ENCODE measurements at places on chromosomes 1 and 21.
A peak's percentile ranks its signal among the peaks of the same experiment; 100 is the strongest.

- no peak for DNase-seq
These were observed 24.8 kb downstream of the S1PR1 start for GRCh38 chr1:101261623-101262022.

GRCh38 chr21:34933609-34934335, 115.3 kb downstream of the RUNX1 start:
- DNase-seq: no peak

DNA sequence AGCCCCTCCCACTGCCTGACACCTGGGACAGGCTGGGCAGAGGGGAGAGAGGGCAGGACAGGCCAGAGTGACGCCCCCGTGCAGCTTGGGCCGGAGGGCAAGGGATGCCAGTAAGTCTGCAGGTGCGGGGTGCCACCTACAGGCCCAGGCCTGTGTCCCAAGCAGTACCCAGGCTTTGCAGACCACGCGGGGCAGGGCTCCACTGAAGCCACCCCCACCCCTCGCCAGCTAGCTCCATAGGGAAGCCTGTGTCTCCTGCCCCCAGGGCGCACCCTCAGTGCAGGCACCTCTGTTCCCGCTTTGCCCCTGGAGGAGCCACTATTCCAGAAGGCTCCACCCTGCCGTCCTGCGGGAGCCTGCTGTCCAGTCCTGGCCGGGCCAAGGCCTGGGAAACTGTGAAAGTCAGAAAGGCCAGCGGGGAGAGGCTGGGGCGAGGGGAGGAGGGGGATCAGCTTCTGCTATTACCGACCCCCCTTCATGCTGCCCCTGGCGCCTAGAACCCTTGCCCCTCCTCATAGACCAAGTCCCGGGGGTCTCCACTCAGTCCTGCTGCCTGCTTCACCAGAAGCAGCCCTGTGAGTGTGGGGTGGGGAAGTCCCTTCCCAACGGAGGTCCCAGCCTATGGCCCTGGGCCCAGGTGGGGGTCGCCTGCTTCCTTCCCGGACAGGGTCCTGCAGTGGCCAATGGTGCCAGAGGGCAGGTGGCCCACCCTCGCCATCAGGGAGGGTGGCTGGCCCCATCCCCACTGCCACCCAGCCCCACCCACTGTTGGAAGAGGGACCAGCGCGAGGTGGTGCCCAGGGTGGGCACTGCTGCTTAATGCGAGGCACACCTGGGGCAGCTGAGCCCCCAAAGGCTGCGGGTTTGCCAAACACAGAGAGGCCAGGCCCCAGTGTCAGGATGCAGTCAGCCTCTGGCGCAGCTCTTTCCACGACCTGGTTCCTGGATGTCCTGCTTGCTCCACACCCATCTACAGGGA, 54.4 kb downstream of the KCNAB2 start:
- DNase-seq: no peak

GRCh38 chr1:239600588-239600987, 214.2 kb downstream of the CHRM3 start:
- DNase-seq: no peak

- DNase-seq: peak; percentile 69
These were observed 6.3 kb downstream of the C1orf53 start for GRCh38 chr1:197908716-197909220.

GRCh38 chr1:177561436-177561835, 390.7 kb downstream of the BRINP2 start:
- no peak for DNase-seq

- DNase-seq: no peak
These were observed 16.6 kb downstream of the OBSCN start for GRCh38 chr1:228224198-228225164.

DNA sequence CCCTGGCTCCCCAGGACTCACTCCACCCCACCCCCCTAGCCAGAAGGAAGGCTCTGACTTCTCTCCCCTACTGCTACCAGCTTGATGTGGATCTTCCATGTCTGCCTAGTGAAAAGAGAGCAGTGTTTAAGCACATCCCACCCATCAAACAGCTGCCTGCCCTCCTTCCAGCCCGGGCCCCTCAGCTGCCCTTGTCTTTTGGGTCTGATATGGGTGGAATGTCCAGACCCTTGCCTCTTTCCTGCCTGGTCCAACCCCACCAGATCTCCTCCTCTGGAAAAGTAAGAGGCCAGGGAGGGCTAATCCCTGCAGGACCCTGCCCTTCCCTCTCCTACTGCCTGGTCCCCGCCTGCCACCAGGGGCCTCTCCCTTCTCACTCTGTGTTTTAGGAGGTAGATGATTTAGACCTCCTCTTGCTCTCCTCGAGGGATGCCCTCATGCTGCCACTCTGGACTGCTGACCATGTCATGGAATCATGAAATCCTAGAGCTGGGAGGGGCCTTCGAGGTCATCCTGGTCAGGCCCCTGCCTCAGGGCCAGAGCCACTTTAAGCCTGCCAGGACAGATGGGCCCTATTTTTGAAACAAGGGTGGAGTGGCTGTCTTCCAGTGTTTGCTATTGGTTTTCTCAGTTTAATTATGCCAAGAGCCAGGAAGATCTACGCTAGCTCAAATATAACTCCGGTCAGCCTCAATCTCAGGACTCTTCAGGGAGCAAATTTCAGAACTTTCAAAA, 15.8 kb upstream of the HSPG2 start:
- peak; percentile 26 for DNase-seq

GRCh38 chr21:41953831-41954653, at the start of gene C2CD2:
Gene C2CD2 (minus strand): TSS chr21:41954018. CDS start chr21:41953648, 370 bp downstream.
- peak; percentile 78 for DNase-seq

GRCh38 chr1:198696211-198696610, 57.4 kb downstream of the PTPRC start:
- DNase-seq: no peak

GRCh38 chr21:42564561-42564971, 50.9 kb downstream of the SLC37A1 start:
- DNase-seq: no peak

- no peak for DNase-seq
These were observed 18.1 kb downstream of the ATP1A1 start for GRCh38 chr1:116391185-116391584.

DNA sequence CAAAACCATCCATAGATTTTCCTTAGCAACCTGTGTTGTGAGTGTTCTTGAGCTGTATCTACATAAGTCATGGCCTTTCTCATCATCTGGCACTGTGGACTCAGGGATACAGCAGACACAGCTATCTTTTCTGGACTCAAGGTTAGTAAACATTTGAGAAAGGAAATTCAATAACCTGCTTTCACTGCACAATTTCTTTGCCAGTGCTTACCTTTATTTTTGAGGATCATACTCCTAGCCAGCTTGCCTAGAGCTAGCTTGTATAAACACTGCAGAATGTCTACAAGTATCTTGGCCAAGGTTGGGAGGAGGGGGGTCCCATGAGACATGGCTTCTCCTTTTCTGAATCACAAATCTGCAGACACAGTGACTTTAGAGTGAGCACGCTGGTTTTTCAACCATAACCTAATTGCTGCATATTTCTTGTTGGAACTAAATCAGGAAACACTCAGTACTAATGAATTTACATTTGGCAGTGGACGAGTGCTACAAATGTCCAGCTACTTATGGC, 27.2 kb downstream of the ADAMTS5 start:
- DNase-seq: no peak

DNA sequence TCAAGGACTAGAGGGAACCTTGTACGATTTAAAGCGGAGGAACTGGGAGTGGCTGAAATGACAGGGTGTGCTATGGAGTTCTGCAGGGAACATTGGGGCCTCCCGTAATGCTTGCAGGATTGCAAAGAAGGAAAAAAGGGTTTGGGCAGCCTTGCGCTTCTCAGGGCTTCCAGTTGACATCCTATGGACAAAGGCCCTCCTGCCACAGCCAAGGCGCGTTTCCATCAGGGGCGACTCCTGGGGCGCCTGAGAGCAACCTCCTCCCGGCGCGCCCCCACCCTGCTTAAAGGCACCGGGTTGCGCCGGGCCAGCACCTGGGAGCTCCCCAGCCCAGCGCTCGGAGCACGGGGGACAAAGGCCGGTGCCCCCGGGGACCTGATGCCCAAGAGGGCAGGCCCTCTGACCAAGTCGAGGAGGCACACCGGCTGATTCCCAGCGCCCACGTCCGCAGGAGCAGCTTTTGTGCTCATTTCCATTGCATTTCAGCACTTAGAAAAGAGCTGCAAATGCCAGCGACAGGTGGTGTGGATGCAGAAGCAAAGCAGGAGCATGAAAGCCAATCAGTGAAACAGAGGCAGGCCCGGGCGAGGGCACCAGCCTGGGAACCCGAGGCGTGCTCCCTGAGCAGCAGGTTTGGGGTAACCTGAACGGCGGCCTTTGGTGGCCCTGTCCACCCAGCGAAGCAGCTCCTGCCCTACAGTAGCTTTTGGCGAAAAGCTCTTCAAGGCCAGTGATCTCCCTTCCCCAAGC, 17.6 kb upstream of the RNF187 start:
- DNase-seq: peak; percentile 58

- DNase-seq: no peak
These were observed 64.0 kb downstream of the PRDM2 start for GRCh38 chr1:13763991-13764390.

DNA sequence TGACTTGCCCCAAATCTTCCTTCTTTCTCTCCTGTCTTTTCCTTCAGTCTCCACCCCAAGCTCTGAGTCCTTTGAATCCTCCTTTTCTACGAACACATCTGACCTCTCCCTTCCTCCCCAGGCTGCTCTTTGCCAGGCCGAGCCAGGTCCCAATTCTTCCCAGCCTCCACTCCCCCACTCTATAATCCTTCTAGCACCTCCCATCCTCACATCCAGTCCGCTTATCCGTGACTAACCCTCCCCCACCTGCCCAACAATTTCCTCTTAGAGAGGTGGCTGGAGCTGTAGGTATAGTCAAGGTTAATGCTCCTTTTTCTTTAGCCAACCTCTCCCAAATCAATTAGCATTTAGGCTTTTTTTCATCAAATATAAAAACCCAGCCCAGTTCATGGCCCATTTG, 9.5 kb upstream of the HPDL start:
- no peak for DNase-seq

- DNase-seq: no peak
These were observed 12.7 kb downstream of the TTC3 start for GRCh38 chr21:37085726-37086125.

GRCh38 chr1:99496067-99496466, 149.8 kb upstream of the PALMD start:
- DNase-seq: no peak

GRCh38 chr1:151002051-151002450, 4.7 kb downstream of the MINDY1 start:
- no peak for DNase-seq

DNA sequence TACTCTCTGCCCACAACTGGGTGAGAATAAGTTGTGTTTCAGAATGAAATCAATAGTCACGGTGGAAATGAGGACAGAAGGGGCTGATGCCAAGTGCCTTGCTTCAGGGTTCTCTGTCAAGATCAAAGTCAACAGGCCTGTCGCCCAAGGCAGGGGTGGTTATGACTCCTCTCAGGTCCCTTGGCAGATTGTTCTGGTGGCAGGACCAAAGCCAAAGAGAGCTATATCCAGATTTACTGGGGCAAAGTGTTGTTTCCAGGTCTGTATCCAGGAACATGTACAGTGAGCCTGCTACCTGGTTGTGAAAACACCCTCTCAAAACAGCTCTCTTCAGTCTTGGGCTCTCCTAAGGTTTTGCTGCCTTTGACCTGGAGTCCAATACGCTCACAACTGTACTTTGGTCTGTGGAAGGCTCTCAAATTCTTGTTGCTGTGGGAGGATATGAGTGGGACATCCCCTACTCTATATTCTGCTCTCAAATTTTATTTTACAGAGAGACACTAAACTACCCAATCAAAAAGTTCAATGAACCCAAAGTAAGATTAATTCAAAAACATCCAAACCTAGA, 175.1 kb upstream of the ETV3 start:
- no peak for DNase-seq

DNA sequence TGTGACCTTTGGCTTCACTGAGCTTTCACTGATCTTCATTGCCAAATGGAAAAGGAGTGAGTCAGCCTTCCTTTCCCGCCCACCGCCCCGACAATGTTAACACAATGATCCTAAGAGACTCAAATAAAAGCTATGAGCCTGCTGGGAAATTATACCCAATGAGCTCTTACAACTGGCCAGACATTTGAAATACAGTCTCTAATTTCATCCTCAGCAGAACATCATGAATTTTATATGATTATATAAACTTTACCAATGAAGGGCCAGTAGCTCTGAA, 252.5 kb downstream of the SIPA1L2 start:
- no peak for DNase-seq

GRCh38 chr1:156347331-156347730, 9.0 kb downstream of the TSACC start:
- DNase-seq: no peak

DNA sequence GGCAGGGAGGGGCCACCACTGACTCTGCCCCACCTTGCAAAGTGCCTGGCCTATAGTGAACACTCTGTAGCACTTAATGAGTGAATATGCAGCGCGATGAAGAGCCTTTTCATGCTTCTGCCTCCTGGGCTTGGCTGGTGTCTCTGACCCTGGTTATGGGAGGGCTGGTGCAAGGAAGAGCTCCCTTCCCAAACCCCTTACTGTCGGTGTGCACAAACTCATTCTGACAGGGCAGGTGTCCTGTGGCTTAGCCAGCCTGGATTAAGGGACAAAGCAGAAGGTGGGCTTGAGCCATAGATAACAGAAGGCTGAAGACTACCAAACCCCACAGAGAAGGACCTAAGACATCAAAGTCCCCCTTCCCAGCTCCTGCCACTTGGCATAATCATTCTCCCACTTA, 2.0 kb upstream of the NCMAP start:
- DNase-seq: no peak

- DNase-seq: no peak
These were observed 473.5 kb downstream of the PTPRU start for GRCh38 chr1:29709704-29710280.

DNA sequence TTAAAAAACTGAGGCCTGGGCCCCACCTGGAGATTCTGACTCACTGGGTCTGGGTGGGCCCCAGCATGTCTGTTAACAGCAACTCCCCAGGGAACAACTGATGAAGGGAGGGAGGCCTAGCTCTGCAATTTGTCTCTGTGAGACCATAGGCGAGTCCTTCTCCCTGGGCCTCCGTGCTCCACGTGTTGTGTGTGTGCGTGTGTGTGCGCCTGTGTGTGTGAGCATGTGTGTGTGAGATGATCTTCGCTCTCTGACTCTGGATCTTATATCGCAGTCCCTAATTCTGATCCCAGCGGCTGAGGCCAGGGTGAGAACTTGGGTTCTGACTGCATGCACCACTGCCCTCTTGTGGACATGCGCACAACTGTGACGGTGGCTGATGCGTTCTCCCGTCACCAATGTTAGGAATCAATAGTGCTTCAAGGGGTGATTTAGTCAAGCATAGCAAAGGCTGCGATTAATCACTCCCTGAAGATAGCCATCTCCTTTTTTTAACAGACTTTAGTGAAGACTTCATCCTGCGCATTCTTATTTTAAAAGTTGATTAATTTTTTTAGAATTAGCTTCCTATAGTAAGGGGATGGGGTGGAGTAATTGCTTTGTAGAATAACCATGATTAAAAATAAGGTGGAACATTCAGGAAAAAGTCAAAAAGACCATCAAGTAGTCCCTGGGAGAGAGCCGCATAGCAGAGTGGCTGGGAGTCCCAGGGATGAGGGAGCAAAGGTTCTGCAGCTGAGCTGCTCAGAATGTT, 62.4 kb upstream of the USP24 start:
- DNase-seq: peak; percentile 93

Measured in GM23338 (cell line).